ENCODE measurements at places on chromosomes 6 and 20.

DNA sequence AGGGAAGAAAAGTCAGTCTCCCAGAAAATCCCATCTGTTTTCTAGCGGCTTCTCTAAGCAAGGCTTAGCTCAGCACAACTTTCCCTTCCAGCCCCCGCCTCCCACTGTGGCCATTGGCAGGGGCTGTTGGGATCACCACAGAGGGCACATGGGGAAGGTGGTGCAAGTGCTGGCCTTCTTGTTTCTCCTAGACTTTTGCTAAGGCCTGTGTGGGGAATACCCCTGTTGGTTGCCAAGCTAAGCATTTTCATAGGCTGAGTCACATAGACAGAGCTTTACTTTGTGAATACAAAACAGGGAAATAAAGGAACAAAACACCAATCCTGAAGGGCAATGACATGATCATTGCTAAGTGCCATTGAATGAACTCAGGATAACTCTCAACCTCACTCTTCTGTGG lies 32.4 kb upstream of the TIAM2 start:
- DNase-seq: no peak

- no peak for DNase-seq
Observed at GRCh38 chr20:63500902-63501817, 2.3 kb upstream of the EEF1A2 start.

GRCh38 chr6:11848852-11849731 lies 70.5 kb upstream of the ADTRP start:
- no peak for DNase-seq

GRCh38 chr6:55399351-55399750 lies 72.1 kb downstream of the GFRAL start:
- DNase-seq: no peak

- DNase-seq: no peak
Observed at GRCh38 chr6:74044417-74045096, 348.6 kb downstream of the CD109 start.

DNA sequence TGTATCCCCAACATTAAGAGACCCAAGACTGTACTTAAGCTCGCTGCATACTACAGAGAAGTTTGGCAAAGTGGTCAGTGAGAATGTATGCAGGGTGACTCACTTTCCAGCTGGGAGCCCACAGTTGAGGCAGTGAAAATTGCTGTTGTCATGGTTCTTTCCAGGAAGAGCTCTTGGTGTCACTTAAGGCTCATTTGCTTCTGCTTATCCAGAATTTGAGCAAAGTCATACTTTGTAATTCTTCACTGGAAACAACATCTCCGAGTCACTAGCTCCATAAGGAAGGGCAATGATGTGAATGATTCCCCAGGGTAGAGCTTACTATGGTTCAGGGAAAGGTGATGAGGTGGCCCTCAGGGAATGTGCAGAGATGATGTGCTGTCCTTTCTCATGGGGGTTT lies 65.4 kb upstream of the FBXL4 start:
- no peak for DNase-seq

DNA sequence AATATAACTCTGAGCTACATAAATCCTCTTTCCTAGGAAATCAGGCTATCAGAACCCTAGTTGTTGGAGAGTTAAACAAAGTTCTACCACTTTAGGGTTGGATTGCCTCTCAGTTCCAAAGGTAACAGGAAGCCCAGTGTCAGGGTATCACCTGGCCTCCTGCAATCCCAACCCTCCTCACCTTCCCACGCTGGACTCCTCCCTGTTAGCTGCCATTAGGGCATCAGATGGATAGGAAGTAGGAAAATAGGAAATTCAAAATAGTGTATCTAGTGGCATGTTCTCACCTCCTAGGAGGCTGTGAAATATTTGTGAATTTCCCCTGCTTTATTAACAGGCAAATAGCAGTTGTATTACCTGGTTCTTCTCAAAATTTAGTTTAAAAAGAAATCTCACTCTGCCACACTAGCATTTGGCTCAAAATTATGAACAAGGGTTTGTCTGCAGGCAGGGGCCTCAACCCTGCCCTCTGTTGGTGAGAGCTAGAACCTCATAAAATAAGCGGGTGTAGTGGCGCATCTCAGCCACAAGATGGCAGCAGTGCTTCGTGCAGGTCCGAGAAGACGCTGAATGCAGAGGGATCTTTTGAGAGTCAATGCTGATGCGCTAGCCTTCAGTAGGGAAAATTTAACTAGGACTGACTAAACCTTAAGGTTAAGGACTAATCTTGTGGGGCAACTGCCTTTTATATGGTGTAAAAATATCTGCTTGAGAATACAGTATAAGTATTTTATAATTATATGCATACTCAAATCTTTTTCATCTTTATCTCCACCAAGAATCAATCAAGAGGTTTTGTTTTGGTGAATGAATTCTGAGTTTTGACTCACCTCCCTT lies 209.8 kb upstream of the KCNQ5 start:
- DNase-seq: peak; percentile 72

- DNase-seq: no peak
Observed at GRCh38 chr6:42618105-42618504, 54.3 kb downstream of the UBR2 start.

DNA sequence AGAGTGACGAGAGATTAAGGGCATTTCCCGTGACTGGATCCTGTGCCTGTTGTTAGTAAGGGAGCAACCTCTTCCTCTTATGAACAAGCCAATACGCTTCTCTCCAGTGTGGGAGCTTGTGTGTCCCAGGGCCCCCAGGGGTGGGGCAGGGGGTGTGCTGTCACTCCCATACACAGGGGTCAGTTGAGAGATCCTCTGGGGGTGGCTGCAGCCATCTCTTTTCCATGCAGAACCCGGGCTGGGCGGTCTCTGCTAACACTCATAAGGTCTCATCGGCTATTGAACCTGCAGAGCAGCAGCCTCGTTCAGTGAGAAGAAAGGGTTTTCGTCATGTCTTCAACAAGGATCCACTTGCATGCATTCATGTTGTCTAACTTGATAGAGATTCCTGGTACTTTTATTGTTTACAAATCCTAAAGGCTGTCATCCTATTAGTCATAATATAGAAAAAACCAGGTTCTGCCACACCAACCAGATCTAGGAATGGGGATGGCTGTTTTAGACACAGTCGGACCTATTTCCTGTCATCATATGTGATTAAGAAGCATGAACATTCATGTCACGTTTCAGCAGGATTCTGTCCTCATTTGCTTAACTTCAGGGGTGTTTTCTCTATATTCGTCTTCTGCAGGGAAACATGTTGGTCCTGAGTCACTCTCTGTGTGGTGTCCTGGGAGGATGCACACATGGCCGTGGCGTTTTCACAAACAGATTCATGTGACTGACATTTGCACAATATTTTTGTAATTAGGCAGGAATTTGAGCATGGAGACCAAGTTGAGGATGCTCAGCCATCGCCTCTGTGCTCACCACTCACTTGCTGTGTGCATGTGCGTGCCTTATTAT lies 13.3 kb upstream of the THBS2 start:
- no peak for DNase-seq

DNA sequence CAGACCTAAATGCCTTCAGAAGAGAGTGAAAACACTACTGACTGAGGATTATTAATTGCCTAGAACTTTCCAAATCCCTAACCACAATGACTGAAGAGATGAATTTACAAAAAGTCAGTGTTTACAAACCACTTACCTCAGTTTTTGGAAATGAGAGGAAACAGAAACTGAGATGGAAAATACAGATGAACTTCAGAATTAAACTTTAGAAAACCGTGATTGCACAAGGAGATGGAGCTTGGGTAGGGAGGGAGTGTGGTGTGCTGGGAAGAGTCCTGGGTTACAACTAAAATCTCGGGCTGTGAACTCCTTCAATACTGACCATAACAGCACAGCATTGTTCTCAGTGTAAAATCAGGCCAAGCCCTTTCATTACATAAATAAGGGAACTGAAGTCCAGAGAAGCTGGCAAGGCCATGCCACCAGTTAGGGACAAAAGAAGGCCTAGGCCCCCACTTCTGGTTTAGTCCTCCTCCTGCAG lies 4.0 kb downstream of the ELMO2 start:
- DNase-seq: no peak

GRCh38 chr6:31010393-31011060 lies at the start of gene MUC22:
Gene MUC22 (plus strand): TSS chr6:31010474. CDS start chr6:31010707, 233 bp downstream.
- DNase-seq: no peak

DNA sequence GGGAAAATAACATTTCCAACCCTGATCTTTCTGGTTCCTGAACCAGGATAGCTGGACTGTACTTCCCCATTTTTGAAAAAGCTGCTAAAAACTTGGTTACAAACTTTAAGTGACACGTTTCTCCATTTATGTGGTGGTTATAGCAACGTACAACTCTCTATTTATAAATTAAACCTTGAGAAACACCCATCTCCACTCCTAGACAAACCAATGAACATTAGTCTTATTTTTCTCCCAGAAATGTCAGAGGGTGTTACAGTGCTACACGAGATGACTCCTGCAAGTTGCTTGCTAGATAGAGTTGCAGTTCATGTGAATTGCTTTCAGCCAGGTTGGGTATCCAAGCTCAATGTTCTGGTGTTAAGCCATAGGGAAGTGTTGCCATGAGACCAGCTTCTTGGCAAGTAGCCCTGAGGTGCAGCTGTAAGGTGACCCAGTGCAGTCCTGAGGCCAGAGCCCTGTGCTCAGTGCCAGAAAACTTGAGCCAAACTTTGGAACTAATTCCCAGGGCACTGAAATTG lies 51.3 kb upstream of the REV3L start:
- DNase-seq: no peak

GRCh38 chr6:149275621-149276020 lies 41.9 kb upstream of the TAB2 start:
- no peak for DNase-seq

DNA sequence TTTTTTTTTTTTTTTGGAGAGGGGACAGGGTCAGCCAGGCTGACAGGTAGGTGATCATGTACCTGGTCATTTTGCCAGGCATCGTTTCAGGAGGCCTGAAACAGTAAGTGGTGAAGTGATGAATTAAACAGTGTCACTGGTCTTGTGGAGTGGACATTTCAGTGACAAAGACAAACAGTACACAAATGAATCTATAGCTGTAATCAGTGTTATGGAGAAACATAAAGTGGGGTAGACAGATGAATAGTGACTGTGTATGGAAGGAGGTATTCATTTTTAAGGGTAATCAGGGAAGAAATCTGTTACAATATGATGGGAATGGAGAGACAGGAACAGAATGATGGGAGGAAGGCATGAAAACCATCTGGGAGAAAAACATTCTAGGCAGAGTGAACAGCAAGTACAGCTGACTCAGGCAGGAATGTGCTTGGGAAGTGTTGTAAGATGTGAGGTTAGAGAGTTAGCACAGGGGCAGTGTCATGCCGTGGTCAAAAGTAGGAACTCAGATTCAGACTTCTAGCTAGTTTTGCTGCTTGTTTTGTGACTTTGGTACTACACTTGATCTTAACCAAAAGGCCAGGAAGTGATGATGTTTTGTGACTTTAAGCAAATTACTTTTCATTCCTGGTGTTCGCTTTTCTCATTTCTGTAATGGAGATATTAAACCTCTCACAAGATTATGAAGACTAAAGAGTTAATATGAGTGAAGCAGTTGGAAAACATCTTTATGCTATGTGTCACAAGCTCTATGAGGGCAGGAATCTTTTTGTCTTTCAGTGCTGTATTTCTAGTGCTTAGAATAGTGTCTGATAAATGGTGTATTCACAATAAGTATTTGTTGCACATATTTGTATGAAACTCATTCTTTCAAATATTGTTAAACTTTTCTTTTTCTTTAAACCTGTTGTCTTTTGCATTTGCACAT lies 43.4 kb downstream of the QKI start:
- no peak for DNase-seq

DNA sequence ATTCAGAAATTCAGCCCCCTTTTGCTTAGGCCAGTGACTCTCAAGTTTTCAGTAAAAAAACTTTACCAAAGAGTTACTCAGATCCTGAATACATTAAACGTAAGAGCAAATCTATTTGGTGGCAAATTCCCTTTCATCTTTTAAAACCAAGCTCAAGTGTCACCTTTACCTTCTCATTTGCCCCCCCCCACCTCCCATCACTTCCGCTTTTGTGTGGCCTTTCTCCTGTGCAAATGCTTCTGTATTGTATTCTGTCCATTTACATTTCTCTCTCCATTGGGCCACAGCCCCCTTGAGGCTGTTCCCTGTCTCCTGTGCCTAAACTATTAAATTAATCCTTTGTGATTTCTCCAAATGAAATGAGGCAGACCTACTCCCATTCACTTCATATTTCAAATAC lies 1.9 kb downstream of the NOL7 start:
- DNase-seq: no peak

DNA sequence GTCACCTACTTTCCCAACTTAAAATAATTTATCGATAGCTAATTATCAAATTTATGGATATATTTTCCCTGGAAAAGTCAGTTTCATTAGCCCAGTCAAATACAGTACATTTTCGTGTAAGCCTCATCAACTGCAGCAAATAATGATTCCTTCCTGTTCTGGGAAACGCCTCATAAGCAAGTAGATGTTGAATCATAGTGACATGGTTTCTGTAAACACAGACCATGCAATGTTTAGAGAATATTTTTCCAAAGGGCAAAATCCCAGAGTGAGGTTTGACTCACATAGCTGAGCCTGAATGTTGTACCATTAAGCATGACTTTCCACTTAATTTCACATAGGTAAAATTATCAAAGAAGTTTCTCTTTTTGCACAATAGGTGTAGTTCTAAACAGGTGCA lies 16.7 kb upstream of the VNN1 start:
- DNase-seq: no peak

- DNase-seq: no peak
Observed at GRCh38 chr6:166697113-166697512, 70.1 kb upstream of the RPS6KA2 start.

- no peak for DNase-seq
Observed at GRCh38 chr20:10621149-10621548, 52.6 kb downstream of the JAG1 start.

- DNase-seq: no peak
Observed at GRCh38 chr6:34149831-34150400, 4.0 kb upstream of the GRM4 start.

- DNase-seq: no peak
Observed at GRCh38 chr6:90106449-90106848, 190.2 kb downstream of the BACH2 start.

- no peak for DNase-seq
Observed at GRCh38 chr20:61801857-61802442, 263.7 kb downstream of the TAF4 start.

- DNase-seq: no peak
Observed at GRCh38 chr6:21777846-21778245, 184.3 kb downstream of the SOX4 start.

GRCh38 chr20:39233755-39234154 lies 271.6 kb downstream of the DHX35 start:
- no peak for DNase-seq
